ENCODE measurements at places on chromosomes 5 and 9. TPM values are rescaled to one million over a fixed set of nuclear protein-coding genes. Genes with fewer than 3 reads are reported as not detected.

DNA sequence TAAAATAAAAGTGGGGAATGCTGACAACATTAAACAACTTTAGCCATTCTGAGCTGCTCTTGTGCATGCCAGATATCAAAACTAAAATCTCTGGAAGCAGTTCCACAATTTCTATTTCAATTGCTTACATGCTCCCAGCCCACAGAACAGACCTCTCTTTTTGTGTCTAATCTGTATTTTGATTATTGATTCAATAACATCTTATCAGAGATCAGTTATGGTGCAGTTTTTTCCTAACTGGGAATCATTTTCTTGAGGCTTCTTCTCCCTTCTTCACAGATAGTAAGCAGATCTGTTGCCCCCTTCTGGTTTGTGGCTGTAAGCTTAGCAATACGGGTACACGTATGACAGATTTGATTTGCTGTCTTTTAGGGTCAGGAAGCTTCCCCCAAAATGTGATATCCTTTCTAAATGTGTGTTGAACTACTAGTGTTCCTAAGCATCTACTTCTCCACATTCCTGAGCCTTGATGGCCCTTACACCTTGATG, 39.4 kb downstream of the MRPS27 start:
- DNase-seq: no peak

DNA sequence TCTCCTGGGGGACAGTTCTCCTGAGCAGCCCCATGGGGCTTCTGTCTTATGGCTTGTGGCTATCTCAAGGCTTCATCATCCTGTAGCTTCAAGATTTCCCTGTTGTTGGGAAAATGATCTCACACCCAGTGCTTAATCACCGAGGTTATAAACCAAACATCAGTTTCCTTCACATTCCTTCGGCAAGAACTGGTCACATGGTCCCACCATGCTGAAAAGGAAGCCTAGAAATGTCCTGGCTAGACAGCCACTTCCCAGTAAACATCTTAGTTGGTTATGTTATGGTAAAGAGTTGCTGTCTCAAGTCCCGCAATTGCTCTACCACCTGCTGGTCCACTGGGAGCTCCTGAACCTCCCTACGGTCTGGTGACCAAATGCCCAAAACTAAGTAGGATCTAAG, 66.0 kb downstream of the RAB3C start:
- DNase-seq: no peak

The SLIT3 gene
- total RNA-seq: not detected

- no peak for DNase-seq
Observed at GRCh38 chr9:18824095-18824666, 208.8 kb downstream of the SAXO1 start.

GRCh38 chr5:33650911-33651310, 210.1 kb downstream of the TARS1 start:
- no peak for DNase-seq

DNA sequence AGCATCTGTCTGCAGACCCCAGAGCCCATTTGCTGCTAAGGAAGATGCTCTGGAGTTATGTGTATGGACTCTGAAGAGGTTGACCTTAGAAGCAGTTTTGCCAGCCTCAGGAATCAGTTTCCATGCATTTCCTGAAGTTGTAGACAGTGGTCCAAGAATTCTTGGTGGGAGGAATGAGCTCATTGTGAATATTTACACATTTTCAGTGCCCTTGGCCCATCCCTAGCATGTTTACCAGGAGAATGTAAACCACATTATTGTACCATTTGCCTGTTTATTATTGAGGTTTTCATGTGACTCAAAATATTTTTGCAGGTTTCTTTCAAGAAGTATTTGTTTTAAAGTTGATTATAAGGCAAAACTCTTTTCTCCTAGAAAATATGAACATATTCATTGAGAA, 93.8 kb downstream of the NXNL2 start:
- no peak for DNase-seq

DNA sequence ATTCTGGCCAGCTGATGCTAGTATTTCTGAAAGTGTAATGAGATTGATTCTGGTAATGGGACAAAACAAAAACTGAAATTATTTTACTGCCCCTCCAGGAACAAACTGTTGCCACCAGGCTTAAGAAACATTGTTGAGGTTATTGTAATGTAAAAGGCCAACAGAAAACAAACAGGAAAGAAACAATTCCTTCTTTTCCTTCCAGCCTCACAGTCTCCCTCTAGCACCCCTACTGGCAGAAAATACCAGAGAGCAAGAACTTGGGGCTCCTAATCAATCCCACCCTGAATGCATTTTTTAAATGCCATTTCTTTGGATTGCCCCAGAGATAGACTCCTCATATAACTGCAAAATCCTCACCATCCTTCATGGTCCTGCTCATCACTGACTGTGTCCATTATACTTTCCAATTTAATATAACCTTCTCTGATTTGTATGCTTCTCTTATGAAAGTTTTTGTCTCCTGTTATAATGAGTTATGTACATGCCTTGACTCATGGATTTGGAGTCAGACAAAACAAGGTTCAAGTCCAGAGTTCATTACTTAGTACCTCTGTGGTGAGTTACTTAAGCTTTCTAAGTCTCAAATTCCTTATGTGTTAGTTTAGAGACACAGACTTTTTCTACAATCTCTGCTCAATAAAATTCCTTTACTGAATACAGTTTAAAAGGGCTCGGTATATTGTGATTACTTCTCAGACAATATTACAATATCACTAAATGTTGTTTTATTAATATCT, 157.9 kb upstream of the FBN2 start:
- DNase-seq: no peak

The GNA14 gene
- total RNA-seq: not detected

GRCh38 chr5:53010814-53011213, 21.7 kb downstream of the ITGA2 start:
- DNase-seq: no peak

The ALDOB gene
- total RNA-seq: not detected

DNA sequence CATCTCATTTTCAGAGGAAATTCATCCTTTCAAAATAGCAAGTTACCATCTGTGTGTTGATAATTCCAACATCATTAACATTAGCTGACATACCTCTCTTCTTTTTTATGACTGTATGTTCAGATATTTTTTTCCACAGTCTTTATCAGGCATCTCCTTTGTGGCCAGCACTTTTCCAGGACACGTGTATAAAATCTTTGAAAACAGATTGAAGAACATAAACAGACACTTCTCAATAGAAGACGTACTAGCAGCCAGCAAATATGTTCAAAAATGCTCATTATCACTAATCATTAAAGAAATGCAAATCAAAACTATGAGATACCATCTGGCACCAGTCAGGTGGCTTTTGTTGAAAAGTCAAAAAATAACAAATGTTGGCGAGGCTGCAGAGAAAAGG, 734.3 kb downstream of the SEMA5A start:
- DNase-seq: no peak

GRCh38 chr9:126053913-126054312, 272.7 kb upstream of the MVB12B start:
- no peak for DNase-seq

The CDHR2 gene
- total RNA-seq: 3.6 TPM

DNA sequence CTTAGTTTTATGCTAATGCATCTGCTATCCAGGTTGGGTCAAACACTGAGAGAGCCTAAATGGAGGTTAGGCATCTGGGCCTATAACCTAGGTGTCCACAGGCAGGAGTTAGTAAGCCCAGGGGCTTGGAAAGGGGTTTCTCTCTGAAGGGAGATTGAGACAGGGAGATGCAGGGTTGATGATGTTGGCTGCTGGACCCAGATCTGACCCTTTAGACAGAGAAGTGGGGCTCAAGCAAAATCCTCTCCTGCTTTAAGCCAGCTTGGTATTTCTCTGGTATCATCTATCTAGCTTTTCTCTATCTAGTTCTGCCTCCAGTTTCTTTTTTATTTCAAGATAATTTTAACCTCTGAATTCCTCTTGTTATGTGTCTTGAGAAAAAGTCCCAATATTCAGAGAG, 18.3 kb upstream of the ANKRD55 start:
- no peak for DNase-seq
